ENCODE measurements at places on chromosomes 6 and 20. TPM values are rescaled to one million over a fixed set of nuclear protein-coding genes. Genes with fewer than 3 reads are reported as not detected.

The ADGRF5 gene
- total RNA-seq: 0.26 TPM

The CFAP61 gene
- 0.26 TPM for total RNA-seq

The EYA4 gene
- total RNA-seq: 23.9 TPM

The SLC22A7 gene
- total RNA-seq: not detected

The INSM1 gene
- not detected for total RNA-seq

The OPN5 gene
- total RNA-seq: not detected

The RHAG gene
- not detected for total RNA-seq

The ULBP1 gene
- 0.26 TPM for total RNA-seq

The NHSL1 gene
- total RNA-seq: 10.6 TPM

The TFAP2A gene
- total RNA-seq: not detected

The ZKSCAN4 gene
- total RNA-seq: 7.3 TPM

The LGSN gene
- total RNA-seq: under 0.01 TPM

The SNX14 gene
- total RNA-seq: 121 TPM

The SNAP25 gene
- total RNA-seq: 4.5 TPM

The HUS1B gene
- total RNA-seq: 0.77 TPM

The TCEA2 gene
- 25.2 TPM for total RNA-seq

The DDAH2 gene
- total RNA-seq: 119 TPM

The MMP24 gene
- total RNA-seq: 0.17 TPM

The HLA-DOA gene
- total RNA-seq: not detected

The METTL24 gene
- total RNA-seq: 2.6 TPM

The C2 gene
- 27.2 TPM for total RNA-seq

The CRISP2 gene
- not detected for total RNA-seq

The PHACTR1 gene
- 0.26 TPM for total RNA-seq

The KCNK5 gene
- under 0.01 TPM for total RNA-seq

The OR2B2 gene
- not detected for total RNA-seq

The CTSZ gene
- 128 TPM for total RNA-seq

The CNBD2 gene
- total RNA-seq: 2.6 TPM

The CST2 gene
- not detected for total RNA-seq

The SERPINB6 gene
- total RNA-seq: 83.9 TPM

The OARD1 gene
- total RNA-seq: 10.3 TPM

The CUL9 gene
- 32.2 TPM for total RNA-seq

The KCNK16 gene
- not detected for total RNA-seq

The RIN2 gene
- 61.4 TPM for total RNA-seq

The NOTCH4 gene
- 0.77 TPM for total RNA-seq

The RNF182 gene
- total RNA-seq: 2.5 TPM

The COL11A2 gene
- 0.26 TPM for total RNA-seq

The FUT9 gene
- total RNA-seq: not detected

The UBE3D gene
- 6.7 TPM for total RNA-seq

The SNRPB gene
- 82.7 TPM for total RNA-seq

The SYNE1 gene
- 125 TPM for total RNA-seq

Measured in fibroblast of lung (primary cell).